ENCODE measurements at places on chromosomes 12 and 14.

DNA sequence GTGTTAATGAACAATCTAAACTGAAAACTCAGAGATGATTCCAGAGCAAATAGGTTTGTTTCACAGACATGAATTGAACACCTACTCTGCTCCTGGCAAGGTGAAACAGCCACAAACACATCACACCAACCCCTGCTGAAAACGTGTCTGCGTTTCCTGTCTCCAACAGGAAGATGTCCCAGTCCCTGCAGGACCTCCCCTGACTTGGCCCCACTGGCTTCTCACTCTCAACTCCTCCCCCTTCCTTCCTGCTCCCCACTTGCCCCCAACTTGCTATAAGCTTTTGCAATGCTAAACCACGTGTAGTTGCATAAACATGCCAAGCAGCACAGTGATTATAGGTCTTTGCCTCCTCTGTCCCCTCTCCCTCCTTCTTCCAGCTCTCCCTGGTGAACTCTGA is 567.6 kb downstream of the BCL11B start:
- DNase-seq, result peak; percentile 64

GRCh38 chr12:121803861-121804416 is at the start of gene SETD1B:
Gene SETD1B (plus strand): TSS chr12:121804009. CDS start chr12:121804738, 729 bp downstream.
- peak; percentile 61 for DNase-seq

- DNase-seq, result no peak
These were observed 78.9 kb upstream of the CISTR start for GRCh38 chr12:53830631-53831030.

- DNase-seq, result no peak
These were observed 302.5 kb downstream of the DPF3 start for GRCh38 chr14:72591391-72591790.

GRCh38 chr12:53191096-53191884 is 10.6 kb upstream of the CSAD start:
- no peak for DNase-seq

GRCh38 chr14:34201909-34202637 is 251.2 kb upstream of the EGLN3 start:
- no peak for DNase-seq

DNA sequence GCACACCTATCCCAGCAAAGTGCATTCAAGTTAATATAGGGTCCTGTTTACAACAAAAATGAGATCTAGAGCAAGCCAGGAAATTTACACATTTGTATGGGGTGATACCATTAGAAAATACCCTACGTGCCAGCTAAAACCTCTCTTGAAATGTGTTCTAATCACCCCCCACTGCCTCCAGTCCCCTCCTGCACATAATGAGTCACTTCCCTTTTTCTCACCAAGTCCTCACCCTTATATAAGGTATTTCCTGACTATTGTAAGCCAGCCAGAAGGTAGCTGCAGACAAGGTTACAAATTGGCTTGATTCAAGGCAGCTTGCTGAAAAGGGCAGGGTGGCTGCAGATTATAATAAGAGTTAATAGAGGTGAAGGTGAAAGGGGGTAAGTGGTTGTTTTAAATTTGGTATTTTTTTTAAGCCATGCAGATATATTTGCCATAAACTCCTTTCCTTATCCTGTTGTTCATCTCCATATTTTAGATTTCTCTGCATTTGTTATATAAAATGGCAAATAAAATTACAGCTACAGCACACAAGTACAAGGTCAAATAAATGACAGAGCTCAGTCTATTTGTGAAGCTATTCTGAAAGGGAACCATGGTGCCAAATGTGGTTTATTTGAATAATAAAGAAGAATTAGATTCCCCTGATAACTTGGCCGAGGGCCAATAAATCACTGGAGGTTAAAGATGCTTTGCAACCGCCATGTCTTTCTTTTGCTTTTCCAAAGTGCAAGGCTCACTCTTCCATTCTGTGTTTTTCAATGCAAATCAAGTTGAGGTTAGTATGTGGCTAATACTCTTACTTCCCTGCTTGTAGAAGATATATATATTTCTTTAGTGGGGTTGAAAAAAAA is 385.9 kb downstream of the EGLN3 start:
- no peak for DNase-seq

GRCh38 chr12:24396224-24396623 is 446.8 kb upstream of the SOX5 start:
- DNase-seq, result no peak

DNA sequence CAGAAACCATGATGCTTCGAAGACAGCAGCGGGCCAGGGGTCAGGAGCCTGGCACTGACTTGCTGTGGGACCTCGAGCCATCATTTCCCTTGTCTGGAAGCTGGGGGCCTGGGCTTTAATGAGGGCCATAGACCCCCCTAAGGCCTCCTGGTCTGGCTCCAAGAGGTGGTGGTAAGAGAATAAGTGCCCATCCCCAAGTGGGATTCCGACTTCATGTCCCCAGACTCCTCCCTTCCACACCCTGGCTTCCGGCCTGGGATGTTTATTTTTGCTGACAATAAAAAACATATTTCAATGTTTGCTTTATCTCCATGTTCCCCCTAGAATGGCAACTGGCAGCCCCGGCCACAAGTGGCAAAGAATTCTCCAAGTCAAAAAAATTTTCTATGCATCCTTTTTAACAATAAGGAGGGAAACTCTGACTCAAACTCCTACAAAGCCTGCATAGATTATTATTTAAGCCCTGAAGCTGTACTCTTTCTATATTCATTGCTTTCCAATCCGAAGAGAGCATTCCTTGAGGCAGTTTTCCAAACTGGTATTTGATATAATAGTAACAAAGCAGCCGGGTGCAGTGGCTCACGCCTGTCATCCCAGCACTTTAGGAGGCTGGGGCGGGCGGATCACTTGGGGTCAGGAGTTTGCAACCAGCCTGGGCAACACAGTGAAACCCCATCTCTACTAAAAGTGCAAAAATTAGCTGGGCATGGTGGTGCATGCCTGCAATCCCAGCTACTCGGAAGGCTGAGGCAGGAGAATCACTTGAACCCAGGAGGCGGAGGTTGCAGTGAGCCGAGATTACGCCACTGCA is 84.0 kb downstream of the ITPK1 start:
- DNase-seq, result no peak

GRCh38 chr14:102373110-102373509 is 10.4 kb downstream of the TECPR2 start:
- DNase-seq, result no peak

- DNase-seq, result no peak
These were observed 55.3 kb upstream of the FGD4 start for GRCh38 chr12:32344047-32344446.

DNA sequence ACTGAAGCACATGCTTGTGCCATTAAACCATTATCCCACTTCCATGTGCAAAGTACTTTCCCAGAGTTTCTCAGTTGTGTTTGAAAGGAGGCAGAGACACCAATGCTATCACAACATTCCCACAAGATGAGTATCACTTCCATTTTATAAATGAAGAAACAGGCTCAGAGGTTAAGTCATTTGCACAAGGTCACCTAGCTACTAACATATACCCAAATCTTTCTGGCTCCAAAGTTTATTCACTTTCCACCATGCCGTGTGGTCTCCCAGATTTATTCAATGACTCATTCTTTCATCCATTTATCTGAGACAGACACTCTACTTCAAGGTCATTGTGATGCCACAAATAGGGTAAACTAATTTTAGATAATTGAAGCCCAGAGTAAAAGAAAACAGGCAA is 9.4 kb downstream of the ART4 start:
- DNase-seq, result no peak

GRCh38 chr12:132129007-132129406 is 15.1 kb downstream of the DDX51 start:
- DNase-seq, result no peak

- DNase-seq, result no peak
These were observed 14.4 kb downstream of the ART4 start for GRCh38 chr12:14828892-14829291.

DNA sequence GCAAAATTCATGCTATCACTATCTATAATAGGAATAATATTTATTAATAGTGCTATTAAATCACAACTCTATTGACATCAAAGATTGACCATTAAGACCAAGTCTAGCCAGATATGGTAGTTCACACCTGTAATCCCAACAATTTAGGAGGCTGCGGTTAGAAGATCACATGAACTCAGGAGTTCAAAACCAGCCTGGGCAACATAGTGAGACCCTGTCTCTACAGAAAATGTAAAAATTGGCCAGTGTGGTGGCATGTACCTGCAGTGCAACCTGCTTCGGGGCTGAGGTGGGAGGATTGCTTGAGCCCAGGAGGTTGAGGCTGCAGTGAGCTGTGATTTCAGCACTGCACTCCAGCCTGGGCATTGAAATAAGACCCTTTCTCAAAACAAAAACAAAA is 11.0 kb downstream of the VEZT start:
- no peak for DNase-seq

- DNase-seq, result no peak
These were observed 213.4 kb downstream of the CCER1 start for GRCh38 chr12:90741611-90742010.

DNA sequence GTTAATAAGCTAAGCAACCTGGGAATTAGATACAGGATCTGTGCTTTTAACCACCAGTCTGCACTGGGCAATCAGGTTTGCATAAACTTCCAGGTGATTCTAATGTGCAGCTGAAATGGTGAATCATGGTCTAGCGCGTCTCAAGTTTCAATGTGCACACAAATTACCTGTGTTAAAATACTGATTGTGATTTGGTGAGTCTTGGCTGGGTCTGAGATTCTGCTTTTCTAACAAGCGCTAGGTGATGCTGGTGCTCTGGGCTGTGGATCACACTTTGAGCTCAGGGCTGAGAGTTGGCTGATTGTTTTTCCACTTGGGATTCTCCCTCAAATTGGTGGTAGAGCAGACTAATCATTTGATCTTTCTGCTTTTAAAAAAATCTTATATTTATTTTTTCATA is 124.8 kb downstream of the C12orf75 start:
- DNase-seq, result no peak

GRCh38 chr14:52020866-52021717 is 31.7 kb downstream of the RTRAF start:
- no peak for DNase-seq

DNA sequence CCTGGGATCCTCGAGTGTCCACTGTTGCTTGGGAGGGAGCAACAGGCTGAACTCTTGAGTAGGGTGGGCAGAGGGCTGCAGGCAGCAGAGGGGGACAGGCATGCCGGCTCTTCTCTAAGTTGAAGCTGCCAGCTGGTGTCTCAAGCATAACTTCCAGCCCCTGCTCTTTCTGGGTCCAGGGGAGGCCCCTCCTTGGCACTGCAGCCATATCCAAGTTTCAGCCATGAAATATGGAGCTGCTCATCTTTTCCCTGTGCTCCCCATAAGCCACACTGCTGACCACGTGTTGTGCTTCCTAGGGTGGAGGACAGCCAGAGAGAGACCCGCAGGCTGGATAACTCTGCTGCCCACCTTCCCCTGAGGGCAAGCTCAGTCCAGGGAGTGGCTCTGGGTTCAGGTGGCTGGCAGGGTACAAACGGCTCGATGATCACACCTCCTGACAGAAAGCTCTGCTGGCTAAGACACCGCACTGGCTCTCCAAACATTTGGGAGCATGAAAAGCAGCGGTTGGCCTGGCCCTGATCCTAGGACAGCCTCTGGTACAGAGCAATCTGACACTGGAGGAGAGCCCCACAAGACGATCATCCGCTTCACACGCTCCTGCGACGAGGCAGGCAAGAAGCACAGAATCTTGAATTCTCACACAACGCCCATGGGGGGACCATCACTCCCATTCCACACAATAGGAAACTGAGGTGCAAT is 79.6 kb downstream of the PITPNM2 start:
- no peak for DNase-seq

- DNase-seq, result no peak
These were observed 102.2 kb downstream of the FBXL14 start for GRCh38 chr12:1491983-1492697.

DNA sequence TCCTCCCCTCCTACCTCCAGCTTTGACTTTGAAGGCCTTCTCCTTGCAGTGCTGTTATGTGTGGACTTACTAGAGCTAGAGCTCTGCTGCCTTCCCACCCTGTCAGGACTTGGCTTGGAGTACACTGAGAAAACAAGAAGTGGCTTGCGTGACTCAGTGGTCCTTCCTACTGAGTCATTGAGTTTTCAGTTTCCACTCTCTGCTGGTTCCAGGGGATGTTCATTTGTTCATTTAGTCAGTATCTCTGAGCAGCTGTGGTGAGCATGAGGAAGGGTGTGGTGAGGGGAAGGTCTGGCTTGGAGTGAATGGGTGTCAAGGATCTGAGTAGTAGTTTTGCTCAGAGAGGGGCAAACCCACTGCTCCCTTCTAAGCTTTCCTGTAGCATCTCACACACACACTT is 17.2 kb upstream of the ELK3 start:
- peak; percentile 66 for DNase-seq

GRCh38 chr14:92511453-92512238 is 1.9 kb upstream of the RIN3 start:
- DNase-seq, result no peak

GRCh38 chr14:96434040-96434439 is 42.1 kb downstream of the AK7 start:
- DNase-seq, result no peak

DNA sequence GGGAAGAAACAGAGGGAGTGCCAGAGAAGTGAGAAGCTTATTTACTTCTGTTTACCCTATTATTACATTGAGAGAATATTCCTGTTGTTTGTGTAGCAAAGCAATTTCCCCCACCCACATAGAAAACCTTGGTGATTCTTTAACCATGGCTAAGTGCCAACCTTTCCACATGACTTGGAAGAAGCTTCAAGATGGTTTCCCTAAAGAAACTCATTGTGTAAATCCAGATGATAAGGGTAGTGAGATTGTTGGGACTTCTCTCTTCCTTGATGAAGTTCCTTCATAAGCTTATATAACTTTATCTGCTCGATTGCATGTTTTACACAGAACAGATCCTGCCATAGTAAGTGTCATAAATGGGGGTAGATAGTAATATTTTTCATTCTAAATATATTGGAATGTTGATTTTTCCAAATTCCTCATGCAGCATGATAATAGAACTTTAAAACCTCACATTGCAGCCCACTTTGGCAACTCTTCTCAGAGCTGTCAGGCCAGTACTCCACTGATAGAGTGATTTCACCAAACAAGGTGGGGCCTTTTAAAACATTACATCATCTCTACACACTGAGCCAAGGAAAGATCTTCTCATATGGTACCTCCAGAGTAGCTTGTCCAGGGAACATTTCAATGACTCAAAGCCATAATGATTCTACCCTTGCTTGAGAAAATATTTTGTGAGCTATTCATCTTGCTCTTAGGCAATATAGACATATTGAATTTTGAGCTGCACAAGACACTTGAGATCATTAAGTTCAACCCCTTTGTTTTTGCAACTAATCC is 47.8 kb upstream of the KIF21A start:
- no peak for DNase-seq

- DNase-seq, result no peak
These were observed 100.5 kb downstream of the ALG10B start for GRCh38 chr12:38417101-38417500.

GRCh38 chr12:47902131-47902639 is 2.6 kb downstream of the VDR start:
- no peak for DNase-seq

DNA sequence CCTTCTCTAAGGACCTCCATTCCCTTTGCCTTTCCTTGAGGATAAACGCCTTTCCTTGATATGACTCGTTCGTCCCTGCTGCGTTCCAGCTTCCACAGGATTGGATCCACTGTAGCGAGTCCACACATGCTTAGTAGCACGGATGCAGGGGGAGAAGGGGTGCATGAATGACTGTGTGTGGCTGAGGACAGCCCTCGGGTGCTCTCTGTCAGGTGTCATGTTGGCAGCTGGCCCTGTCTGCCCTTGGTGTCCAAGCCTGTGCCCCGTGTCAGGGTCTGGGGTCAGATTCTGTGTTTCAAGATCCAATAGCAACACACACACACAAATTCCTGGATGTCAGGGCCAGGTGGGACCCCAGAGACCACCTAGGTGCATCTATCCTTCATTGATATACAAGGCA is 17.5 kb upstream of the KRT80 start:
- DNase-seq, result no peak
